ENCODE measurements at places on chromosomes 3 and 15.

- DNase-seq: no peak
These were observed 755 bp downstream of the PTPN9 start for GRCh38 chr15:75578173-75578947.

GRCh38 chr3:193821151-193821668 lies 228.2 kb downstream of the OPA1 start:
- no peak for DNase-seq

DNA sequence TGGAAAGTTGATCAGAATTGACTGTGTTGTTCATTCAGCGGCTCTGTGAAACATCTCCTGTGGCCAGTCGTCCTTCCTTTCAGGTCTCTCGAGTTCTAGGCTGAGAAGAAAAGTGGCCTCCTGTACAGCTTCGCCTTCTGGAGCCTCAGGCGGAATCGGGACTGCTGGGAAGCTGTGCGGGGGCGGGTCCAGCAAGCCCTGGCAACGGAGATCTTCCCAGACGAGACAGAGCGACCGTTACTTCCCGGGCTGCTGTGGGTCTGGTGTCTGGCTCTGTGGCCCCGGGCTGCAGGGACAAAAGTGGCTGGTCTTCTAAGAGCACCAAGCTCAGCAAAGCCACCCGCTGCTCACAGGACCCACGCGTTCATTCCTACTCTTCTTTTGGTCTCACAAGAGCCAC lies 88.6 kb upstream of the CACNA2D3 start:
- DNase-seq: no peak

- no peak for DNase-seq
These were observed 317.5 kb downstream of the GBE1 start for GRCh38 chr3:81443958-81444357.

DNA sequence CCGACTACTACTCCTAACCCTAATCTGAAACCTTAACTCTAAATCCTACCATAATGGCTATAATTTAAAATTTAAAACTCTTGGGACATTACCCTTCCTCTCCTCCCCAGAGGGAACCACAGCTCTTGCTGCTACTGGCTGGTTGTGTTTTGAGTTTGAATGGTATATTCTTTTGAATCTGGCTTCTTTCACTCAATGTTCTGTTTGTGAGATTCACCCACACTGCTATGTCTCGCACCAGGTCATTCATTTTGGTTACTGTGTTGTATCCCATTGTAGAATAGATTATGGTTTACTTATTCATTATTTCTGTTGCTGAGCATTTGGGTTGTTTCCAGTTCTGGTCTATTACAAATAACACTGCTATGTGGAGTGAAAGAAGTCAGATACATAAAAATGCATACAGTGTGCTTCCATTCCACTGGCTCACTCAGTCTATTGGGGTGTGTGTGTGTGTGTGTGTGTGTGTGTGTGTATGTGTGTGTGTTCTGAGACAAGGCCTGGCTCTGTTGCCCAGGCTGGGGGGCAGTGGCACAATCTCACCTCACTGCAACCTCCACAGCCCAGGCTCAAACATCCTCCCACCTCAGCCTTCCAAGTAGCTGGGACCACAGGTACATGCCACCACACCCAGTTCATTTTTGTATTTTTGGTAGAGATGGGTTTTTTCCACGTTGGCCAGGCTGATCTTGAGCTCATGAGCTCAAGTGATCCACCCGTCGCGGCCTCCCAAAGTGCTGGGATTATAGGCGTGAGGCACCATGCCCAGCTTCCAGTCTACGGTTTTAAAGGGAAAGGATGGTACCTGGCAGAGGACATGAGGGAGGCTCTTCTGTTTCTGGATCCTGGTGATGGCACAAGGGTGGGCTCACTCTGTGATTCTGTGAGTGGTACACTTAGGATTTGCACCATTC lies 19.2 kb upstream of the SYNM start:
- no peak for DNase-seq

DNA sequence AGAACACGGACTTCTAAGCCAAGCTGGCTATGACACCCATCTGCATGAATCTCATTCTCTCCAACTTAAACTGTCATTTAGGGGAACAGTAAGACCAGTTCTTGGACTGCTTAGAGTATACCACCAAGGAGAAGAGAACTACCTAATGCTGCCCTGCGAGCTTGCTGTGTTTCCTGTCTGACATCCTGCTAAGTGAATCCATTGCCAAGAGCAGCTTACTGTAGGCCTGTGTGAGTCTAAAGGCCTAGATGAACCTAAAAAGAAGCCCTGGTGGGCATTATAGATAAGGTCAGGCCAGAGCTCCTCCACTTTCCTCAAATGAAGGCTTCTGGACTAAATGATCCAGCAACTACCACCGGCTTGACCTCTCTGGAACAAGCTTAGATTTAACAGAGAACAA lies 15.0 kb downstream of the LZTFL1 start:
- no peak for DNase-seq

GRCh38 chr3:64450396-64450956 lies 225.2 kb upstream of the PRICKLE2 start:
- DNase-seq: no peak

DNA sequence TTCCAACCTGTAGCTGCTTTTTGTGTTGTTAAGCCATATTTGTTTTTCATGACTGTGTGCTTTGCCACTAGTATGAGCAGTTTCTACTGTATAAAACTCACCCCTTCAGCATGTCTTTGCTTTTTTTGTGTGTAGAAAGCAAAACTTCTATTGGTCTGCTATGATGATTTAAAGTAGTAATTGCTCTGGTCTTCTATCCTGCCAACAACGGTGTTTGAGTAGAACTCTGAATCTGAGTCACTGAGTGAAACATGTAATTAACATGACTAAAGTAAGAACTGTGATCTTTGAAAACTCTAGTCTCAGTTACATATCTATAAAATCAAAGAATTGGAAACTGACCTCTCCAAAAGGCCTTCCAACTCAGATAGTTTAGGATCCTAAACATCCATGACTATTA lies 133.6 kb downstream of the TPRG1 start:
- DNase-seq: no peak

DNA sequence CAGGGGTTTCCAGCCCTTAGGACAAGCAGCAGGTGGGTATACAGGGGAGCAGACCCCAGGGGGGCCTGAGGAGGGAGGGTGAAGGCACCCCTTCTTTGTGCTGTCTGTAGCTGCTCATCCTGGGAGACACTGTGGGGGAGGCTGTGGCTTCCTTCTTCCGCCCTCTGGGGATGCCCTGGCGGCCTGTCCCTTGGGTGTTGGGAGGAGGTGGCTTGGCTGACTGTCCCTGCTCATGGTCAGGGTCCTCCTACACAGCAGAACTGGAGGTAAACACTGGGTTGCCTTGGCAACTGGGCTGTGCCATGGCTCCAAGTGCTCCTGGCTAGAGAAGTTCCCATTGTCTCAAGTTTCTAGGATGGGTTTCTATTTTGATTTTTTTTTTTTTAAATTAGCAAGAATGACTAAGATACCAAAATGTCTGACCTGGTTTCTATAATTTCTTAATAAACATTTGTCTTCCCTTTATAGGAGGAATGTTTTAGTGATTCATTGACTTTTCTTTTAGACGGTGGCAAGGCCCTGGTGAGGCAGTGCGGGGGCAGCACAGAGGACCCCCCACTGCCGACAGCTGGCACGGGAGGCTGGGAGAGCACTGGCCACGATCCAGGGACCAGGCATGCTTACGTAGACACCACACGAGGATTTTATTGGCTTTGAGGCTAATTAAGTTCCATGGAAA lies 12.4 kb downstream of the KLF13 start:
- no peak for DNase-seq

DNA sequence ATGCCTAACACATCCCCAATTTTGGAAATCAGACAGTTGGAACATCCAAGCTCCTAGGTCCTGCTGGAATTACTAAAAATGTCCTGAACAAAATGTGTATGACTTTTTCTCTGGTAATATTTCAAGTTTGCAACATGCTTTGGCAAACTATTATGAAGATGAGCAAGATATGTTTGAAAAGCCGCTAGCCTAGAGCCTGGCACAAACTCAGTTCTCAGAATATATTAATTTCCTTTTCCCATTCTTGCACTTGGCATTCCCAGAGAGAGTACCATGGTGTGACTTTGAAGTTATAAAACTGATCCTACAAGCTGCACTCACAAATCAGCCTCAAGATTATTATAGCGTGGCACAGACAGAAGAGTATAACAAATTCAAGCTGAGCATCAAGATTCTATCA lies 1031.1 kb downstream of the NTRK3 start:
- no peak for DNase-seq

GRCh38 chr15:101172501-101173071 lies 79.3 kb downstream of the CHSY1 start:
- no peak for DNase-seq

- DNase-seq: no peak
These were observed 355.4 kb downstream of the FGF12 start for GRCh38 chr3:192371870-192372400.

- no peak for DNase-seq
These were observed 256.3 kb upstream of the EOMES start for GRCh38 chr3:27978440-27978839.

DNA sequence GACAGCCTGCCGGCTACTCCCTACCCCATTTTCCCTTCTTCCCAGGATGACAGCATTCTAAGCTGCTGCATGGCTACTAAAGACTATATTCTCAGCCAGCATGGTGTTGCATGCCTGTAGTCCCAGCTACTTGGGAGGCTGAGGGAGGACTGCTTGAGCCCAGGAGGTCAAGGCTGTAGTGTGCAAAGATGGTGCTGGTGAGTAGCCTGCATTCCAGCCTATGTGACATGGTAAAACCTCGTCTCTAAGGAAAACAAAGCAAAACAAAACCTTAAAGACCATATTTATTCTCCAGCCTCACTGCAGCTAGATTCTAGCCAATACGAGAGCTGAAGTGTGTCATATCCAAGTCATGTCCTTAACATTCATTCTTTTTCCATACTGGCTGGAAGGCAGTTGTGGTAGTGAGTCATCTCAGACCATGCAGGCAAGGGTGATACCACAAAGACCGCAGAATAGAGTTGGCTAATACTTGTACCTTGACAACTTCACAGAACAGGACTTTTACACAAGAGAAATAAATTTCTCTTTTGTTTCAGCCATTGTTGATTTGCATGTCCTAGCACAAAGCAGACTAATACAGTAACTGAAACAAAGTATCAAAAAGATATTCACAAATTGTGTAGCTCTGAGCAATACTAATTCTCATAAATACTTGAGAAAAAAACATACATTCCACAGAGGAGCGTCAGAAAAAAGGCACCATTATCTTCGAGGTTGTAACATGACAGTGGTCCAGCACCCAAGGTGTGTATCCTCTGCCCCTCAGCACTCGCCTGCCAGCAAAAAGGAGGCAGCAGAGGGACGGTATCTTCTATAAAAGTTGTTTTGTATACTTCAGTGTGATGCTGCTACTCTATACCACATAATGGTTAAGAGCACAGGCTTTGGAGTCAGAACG lies 14.8 kb downstream of the PBRM1 start:
- no peak for DNase-seq

- no peak for DNase-seq
These were observed 122.9 kb downstream of the ARRDC4 start for GRCh38 chr15:98083203-98083910.

DNA sequence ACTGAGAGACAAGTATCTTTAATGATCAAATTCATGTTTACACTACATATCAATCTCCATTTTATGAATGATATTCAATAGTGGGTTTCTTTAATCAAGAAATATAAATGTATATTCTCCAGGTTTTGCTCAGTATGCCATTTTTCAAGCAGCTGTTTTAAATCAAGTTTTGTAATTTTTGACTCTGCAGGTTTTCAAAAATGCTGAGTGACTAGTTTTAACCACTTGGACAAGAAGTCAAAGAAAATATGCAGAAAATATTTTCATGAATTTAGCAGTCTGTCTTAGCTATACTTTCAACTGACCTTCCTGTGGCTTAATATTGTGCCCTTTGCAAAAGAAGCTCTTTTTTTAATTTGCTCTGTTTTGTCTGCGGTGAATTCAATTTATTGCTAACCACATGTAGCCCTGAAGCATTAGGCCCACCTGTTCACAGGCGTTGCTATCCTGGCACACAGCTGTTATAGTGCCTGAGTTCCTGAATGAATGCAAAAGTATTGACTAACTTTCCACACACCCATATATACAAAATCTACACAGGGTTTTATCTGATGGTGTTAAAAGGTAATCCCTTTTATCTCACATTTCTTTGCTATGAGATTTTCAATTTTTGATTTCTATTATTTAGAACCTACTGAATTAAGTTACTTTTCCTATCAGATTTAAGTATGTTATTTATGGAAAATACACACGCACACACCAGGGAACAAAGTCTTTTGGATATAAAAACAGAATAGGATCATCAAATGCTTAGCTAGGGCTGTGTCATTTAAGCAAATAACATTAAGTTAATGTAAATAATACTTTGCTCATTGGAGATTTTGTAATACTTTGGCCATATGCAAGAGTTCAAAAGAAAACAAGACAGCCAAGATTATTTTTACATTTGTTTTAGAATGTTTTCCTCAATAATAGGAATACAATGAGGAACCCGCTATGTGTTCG lies 1166.1 kb upstream of the GBE1 start:
- no peak for DNase-seq

DNA sequence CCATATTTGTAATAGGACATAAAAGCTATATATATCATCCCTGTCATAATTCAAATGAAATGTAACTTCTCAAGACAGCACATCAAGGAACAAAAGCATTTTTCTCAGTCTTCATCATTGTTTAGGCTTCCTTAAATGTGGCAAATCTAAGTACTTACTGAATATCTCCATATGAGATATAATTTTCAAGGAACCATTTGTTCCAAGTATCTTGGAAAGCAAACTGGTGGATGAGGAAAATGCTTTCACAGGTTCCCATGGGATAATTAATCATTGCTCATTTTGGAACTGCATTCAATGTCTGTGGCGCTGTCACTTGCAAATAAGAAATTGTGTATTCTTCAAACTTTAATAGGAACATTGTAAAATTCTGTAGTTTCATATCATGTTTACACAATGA lies 52.6 kb upstream of the ZNF385D start:
- DNase-seq: no peak

DNA sequence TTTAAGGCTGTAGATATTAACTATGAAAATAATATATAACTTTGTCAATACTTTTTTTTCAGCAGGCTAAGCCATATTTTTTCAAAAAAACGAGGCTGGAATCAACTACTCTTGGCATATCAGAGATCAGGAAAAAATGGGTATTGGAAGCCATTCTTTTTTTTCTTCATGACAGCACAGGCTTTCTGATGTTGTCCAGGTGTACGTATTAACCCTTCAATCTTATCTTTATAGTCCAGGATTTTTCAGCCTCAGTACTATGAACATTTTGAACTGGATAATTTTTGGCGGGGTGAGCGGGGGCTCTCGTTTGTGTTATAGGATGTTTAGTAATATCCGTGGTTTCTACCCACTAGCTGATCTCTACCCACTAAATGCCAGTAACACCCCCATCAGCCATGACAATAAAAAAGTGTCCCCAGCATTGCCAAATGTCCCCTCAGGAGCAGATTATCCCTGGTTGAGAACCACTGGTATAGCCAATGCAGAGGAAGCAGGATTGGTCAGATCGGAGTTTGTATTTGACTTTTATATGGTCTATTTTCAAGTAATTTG lies 52.0 kb downstream of the PLCL2 start:
- DNase-seq: no peak

GRCh38 chr3:187738331-187739093 lies 6.8 kb downstream of the BCL6 start:
- DNase-seq: no peak

- no peak for DNase-seq
These were observed 58.4 kb downstream of the RBM6 start for GRCh38 chr3:49998326-49998725.

Measured in stimulated activated CD8-positive, alpha-beta memory T cell treated with anti-CD3 and anti-CD28 coated beads, Interleukin-15, amount 100 ng/mL, for 4 hours (primary cell).